ENCODE measurements at places on chromosomes 1 and 21.

- DNase-seq, result no peak
Observed at GRCh38 chr1:160243767-160244166, 18.6 kb downstream of the DCAF8 start.

GRCh38 chr1:237650809-237651208 lies 239.9 kb downstream of the ZP4 start:
- no peak for DNase-seq

DNA sequence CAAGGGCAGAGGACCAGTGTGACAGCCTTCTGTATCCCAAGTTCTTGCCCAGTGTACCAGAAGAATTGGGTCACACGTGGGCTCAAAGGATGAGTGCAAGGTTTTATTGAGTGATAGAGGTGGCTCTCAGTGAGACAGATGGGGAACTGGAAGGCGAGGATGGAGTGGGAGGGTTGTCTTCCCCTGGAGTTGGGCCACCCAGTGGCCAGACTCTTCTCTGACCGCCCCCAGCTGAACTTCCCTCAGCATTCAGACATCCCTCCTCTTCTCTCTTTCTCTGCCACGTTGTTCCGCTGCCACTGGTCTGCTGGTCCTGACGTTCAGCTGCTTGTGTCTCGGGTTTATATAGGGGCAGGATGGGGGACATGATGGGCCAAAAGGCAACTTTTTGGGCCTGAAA lies 150.1 kb upstream of the IVNS1ABP start:
- no peak for DNase-seq

GRCh38 chr1:216222288-216222687 lies 201.0 kb downstream of the USH2A start:
- DNase-seq, result no peak

- DNase-seq, result no peak
Observed at GRCh38 chr1:79150576-79150975, 144.0 kb upstream of the ADGRL4 start.

DNA sequence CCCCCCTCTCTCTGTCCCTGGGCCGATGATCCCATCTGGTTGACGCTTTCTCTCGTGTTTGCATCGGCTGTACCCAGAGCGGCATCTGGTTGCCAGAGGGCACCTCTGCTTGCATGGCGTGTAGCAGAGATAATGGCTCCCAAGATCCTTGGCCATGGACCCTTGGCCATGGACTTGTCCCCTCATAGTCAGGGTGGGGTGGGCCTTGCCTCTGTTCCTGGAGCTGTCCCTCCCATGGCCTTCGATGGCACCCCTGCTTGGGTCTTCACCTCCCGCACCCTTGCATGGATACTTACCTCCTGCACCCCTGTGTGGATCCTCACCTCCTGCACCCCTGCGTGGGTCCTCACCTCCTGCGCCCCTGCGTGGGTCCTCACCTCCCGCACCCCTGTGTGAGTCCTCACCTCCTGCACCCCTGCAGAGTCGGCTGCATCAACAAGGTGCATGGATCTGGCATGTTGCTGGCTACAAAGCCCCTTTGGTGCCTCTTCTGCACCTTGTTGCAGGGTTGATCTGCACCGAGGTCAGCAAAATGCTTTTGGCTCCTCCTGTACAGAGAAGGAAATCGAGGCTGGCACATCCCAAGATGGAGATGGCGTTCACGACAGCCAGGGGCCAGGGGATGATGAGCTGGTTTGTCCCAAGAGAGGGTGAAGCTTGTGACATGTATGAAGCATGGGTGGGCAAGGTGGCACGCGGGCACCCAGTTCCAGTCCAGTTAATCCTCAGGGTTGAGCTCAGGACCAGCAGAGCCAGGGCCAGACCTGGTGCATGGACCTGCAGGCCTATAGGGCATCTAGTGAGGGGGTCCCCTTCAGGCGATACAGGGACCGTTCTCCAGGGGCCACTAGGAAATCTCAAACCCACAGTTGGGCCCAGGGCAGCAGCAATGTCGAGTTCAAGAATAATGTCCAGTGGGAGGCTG lies 46.1 kb upstream of the C1orf174 start:
- no peak for DNase-seq

DNA sequence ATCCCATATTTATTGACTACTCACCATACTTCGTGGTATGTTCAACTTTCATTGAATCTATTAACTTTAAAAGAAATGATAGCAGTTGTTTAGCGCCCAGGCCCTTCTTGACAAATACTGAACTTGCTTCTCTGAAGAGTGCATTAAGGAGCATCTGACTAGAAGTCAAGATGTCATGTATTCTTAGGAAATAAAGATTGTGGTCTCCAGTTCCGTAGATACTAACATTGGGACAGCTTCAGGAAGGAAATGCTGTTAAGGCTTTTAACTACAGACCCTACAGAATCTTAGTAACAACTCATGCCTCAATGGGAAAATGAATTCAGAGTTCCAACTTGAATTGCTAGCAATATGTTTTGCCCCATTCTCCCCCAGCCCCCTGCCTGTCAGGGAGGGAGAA lies 14.8 kb downstream of the LYST start:
- no peak for DNase-seq

GRCh38 chr1:84525779-84526178 lies 19.4 kb upstream of the GNG5 start:
- no peak for DNase-seq

DNA sequence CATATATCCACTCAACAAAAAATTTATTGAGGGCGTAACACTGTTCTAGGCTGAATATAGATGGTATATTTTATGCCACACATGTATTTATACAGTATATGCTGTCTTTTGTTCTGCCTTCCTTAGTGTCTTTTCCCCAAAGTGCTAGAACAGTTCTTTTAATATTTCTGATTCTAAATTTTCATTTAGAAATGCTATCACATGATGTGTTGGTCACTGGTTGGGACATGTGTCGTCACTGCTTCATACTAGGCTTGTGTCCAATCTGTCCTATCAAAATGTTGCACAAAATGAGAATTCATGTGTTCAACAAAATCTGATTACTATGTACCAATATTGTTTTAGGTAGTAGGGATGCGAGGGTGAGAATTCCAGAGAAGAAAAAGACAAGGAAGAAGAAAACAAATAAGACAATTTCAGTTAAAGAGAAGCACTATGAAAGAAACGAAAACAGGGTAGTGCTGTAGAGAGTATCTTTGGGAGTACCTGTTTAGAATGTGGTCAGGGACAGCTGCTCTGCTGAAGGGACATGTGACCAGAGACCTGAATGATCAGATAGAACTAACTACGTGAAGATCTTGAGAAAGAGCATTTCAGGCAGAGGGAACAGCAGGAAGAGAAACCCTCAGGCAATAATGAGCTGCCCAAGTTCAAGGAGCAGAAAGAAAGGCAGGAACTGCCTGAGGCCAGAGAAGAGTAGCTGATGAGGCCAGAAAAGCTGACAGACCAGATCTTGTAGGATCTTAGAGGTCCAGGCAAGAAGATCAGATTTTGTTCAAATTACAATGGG lies 1.3 kb downstream of the KMO start:
- DNase-seq, result no peak

DNA sequence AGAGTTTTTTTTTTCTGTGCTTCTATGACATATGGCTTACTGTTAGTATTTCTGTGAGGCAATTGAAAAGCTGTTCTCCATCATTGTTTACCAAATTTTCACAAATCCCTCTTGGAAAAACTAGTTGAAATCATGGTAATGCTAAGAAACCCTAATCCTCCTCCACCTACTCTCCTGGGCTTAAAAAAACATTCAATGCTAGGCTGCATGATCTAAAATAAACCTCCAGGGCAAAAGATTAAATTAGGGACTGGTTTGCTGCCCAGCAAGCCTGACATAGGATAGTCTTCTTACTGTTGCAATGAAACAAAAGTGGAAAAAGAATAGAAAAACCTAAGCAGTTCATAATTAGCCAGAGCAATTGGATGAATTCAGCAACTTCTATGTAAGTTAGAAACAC lies 16.1 kb downstream of the C1orf52 start:
- DNase-seq, result no peak

GRCh38 chr1:34887593-34887992 lies 28.0 kb upstream of the SMIM12 start:
- no peak for DNase-seq

- no peak for DNase-seq
Observed at GRCh38 chr1:68221001-68221979, 11.0 kb downstream of the WLS start.

DNA sequence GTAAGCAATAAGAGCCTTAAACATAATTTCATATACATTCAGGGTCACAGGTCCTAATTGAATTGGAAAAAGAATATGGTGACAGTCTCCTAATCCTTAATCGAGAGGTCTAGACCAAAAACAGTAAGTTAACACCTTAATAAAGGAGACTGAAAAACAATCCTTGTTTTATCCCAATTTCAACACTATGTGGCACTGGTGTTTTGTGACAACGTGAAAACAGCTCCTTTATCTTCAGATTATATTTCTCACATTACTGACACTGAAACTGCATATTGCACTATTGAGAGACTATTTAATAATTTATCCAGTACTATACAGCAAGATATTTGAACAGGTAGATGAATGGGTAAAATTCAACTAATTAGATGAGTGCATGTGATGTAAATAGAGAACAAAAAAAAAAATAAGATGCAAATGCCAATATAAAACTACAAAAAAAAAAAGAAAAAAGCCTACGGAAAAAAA lies 34.1 kb downstream of the TP53BP2 start:
- DNase-seq, result no peak

DNA sequence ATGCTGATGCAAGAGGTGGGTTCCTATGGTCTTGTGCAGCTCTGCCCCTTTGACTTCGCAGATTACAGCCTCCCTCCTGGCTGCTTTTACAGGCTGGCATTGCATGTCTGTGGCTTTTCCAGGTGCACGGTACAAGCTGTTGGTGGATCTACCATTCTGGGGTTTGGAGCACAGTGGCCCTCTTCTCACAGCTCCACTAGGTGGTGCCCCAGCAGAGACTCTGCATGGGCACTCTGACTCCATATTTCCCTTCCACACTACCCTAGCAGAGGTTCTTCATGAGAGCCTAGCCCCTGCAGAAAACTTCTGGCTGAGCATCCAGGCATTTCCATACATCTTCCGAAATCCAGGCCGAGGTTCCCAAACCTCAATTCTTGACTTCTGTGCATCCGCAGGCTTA lies 989.0 kb downstream of the PLA2G4A start:
- DNase-seq, result no peak

GRCh38 chr1:177817937-177818875 lies 151.7 kb downstream of the SEC16B start:
- DNase-seq, result no peak

DNA sequence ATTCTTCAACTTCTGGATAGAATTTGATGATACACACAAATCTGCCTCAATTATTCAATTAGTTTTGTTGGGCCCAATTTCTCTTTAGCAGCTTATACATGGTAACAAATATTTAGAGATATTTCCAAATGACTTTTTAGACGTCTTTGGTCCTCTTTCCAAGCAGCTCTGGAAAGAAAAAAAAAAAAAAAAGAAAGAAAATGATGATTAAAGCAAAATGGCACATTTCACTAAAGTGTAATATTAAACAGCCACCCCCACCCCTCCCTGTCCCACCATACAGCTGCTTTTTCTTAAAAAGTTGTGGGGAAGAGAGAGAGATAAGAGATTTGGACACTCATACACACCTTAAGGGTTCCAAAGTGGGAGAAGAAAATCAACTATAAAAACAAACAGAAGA lies 977 bp downstream of the METTL18 start:
- DNase-seq, result no peak

GRCh38 chr1:198607714-198608113 lies 31.1 kb upstream of the PTPRC start:
- no peak for DNase-seq

GRCh38 chr1:199684686-199685273 lies 342.7 kb upstream of the NR5A2 start:
- no peak for DNase-seq

DNA sequence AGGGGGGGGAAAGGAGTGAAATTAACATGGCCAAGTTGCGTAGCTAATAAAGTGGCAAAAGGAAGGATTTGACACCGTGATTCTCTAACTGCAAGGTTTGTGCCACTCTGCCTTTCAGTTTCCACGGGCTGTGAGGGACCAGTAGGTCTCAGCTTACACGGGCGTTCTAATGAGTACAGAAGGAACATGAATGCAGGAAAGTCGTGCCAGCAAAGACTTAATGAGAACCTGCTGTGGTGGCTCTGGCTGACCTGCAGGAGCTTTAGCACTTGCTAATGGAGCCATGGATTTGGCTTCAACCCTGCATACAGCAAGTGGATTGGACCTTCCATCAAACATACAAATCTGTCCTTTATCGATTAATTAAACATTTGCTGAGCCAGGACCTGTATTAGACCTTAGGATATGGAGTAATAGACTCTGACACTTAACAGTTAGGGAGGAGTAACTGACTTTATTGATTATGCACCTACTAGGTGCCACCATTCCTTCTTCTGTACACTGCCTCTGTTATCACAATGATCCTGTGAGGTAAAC lies 15.1 kb upstream of the PITHD1 start:
- DNase-seq, result no peak

- DNase-seq, result no peak
Observed at GRCh38 chr1:225987491-225988316, 11.4 kb downstream of the SDE2 start.

GRCh38 chr1:56543783-56544612 lies 35.4 kb downstream of the PLPP3 start:
- no peak for DNase-seq

GRCh38 chr1:115076384-115076915 lies 12.9 kb downstream of the TSPAN2 start:
- no peak for DNase-seq

GRCh38 chr1:30768830-30769718 lies 11.5 kb upstream of the LAPTM5 start:
- DNase-seq, result no peak

GRCh38 chr1:23774174-23774880 lies 3.9 kb upstream of the PITHD1 start:
- no peak for DNase-seq

DNA sequence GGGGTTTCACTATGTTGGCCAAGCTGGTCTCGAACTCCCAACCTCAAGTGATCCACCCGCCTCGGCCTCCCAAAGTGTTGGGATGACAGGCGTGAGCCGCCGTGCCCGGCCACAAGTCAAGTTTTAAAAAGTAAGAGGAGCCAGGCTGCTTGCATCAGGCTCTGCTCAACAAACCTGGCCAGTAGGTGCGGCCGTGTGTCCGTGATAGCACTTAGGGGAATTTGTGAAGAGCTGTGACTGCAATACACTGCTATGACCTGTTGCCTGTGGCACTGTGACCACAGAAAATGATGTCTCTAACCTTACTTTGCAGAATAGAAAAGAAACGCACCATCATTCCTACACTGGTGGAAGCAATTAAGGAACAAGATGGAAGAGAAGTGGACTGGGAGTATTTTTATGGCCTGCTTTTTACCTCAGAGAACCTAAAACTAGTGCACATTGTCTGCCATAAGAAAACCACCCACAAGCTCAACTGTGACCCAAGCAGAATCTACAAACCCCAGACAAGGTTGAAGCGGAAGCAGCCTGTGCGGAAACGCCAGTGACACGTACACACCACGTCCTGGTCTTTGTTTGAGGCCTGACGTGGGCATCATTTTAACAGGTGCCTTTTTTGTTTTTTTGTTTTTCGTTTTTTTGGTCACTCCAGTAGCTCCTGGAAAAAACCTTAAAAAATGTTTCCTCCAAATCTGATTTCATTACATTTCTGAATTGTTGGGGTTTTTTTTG lies 16.7 kb downstream of the C1orf174 start:
- no peak for DNase-seq

Measured in 8988T (cell line).